ENCODE measurements at places on chromosomes 7 and 10. TPM values are rescaled to one million over a fixed set of nuclear protein-coding genes. Genes with fewer than 3 reads are reported as not detected.

GRCh38 chr10:360653-361052 is 225.4 kb downstream of the ZMYND11 start:
- no peak for DNase-seq
- peaks cover 4% of the 10 kb centered on the region for H3K36me3 ChIP-seq
- no peaks in the 10 kb centered on the region for H3K4me1 ChIP-seq
- no peaks in the 10 kb centered on the region for H3K27me3 ChIP-seq

DNA sequence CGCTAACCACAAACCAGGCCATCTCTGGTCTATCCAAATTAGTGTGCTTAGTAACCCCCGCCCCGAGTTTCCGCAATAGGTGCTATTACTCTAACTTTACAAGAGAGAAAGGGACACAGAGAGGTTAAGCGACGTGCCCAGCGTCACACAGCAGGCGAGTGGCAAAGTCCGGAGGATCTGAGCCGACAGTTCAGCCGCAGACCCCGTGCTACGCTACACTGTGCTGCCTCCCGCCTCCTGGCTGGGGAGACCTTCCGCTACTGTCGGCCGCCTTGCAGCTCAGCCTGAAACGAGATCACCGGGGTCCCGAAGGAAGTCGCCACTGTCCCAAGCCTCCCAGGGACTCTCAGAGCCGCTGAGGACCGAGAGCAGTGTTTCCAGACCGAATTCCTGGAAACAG is 799 bp downstream of the INTS1 start:
- H3K27ac ChIP-seq = no peak overlapping the region
- H3K36me3 ChIP-seq = peaks cover 12% of the 10 kb centered on the region
- peaks cover 8% of the 10 kb centered on the region for H3K4me1 ChIP-seq
- peak overlapping the region; percentile 99 for H3K4me3 ChIP-seq

Gene ADAMTS14
- 0.28 TPM for total RNA-seq

Gene ZFAND2A
- total RNA-seq = 36.3 TPM

Gene CACNA2D1
- 24.4 TPM for total RNA-seq

Gene LRRC61
- total RNA-seq = 34.4 TPM

Gene FAM20C
- total RNA-seq = 62.0 TPM

Data from prostate gland (tissue), 2 donors.